DMS79 (cell line): ENCODE measurements at places on chromosomes 11 and 22.

- peak; percentile 53 for DNase-seq
Observed at GRCh38 chr11:34358258-34358727, 483 bp upstream of the ABTB2 start.

DNA sequence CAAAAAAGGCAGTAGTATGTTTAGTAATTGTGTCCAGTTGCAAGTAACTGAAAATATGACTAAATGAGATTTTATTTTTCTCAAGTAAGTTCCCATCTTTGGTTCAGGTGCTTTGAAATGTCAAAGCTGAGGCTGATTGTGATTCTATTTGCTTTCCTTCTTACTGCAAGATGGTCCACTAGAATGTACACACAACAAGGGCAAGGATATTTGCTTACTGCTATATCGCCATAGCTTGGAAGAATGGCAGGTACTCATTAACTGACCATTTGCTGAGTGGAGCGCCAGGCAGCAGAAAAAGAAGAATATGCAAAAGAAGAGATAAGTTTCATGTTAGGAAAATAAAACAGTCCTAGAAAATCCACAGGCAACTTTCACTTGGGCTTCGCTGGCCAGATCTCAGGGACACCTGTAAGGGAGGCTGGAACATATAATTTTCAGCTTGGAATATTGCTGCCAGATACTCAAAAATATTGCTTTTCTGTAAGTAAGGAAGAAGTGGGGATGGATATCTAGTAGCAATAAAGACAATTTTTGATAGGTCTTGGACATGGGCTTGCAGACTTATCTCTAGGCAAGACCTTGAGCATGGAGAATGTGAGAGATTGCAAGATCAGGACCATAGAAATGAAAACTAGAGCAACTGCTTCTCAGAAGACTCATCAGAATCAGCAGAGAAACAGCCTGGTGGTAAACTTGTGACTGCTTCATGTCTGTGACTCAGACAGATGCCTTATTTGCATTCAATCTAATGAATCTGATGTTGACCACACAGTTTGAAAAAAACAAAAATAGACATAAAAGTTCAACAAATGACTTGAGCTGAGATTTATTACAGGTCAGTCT lies 44.8 kb upstream of the OR9Q1 start:
- no peak for DNase-seq

GRCh38 chr22:30241576-30242371 lies 4.8 kb downstream of the LIF start:
- DNase-seq = no peak

DNA sequence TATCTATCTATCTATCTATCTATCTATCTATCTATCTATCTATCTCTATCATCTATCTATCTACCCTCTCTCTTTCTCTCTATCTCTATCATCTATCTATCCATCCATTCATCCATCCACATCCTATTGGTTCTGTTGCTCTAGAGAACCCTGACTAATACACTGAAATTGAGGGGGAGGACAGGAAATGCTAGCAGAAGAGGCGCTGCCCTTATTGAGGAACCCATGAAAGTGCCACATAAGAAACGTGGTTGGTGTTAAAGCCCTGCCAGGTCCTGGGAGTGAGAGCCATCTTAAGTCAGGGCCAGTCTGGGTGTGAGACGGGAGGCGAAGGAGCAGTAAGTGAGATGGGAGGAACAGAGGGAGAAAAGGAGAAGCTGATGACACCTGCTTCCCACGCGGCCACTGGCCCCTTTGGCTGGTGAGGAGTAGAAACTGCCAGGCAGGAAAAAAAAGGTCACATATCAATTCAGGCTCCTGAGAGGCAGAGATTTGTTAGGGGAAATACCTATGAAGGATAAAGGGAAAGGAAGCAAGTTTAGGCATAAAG lies 87.9 kb upstream of the PLET1 start:
- no peak for DNase-seq
